NCI-H510A (cell line): ENCODE measurements at places on chromosomes 5 and 9.

- no peak for DNase-seq
Observed at GRCh38 chr5:27377626-27378025, 339.2 kb upstream of the CDH9 start.

DNA sequence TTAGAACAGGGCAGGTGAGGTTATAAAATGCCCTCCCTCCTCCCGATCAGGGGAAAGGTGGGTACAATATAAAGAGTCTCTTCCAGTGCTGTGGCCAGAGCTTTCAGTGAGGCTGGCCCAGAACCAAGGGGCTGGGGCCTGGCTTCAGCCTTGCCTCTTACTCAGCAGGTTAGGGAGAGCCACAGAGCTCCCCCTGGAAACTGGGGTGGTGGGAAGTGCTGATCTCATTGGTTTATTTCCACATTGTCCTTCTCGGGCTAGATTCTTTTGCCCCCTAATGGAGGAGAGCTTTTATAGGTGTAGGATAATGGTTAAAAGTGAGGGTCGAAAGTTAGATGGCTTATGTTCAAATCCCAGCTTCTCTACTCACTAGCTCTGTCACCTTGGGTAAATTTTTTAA, 186.7 kb upstream of the TBC1D2 start:
- DNase-seq: no peak

- DNase-seq: no peak
Observed at GRCh38 chr5:97141031-97141430, 1.4 kb downstream of the LIX1 start.

GRCh38 chr5:102753889-102754766, 977 bp upstream of the PAM start:
- DNase-seq: no peak

DNA sequence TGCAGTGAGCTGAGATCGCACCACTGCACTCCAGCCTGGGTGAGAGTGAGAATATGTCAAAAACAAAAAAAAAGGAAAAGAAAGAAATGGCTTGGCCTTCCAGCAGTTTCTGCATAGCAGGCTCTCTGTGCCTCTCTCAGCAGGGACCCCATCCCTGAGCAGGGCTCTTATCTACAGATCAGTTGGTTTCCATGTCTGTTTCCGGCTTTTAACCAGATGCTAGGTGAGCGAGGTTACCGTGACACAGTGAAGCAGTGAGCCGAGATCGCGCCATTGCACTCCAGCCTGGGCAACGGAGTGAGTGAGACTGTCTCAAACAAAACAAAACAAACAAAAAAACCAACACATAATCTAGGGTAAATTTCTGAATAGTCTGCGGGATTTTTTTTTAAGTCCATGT, 51.4 kb downstream of the COL5A1 start:
- no peak for DNase-seq

GRCh38 chr9:26779062-26779461, 113.5 kb downstream of the CAAP1 start:
- DNase-seq: no peak

DNA sequence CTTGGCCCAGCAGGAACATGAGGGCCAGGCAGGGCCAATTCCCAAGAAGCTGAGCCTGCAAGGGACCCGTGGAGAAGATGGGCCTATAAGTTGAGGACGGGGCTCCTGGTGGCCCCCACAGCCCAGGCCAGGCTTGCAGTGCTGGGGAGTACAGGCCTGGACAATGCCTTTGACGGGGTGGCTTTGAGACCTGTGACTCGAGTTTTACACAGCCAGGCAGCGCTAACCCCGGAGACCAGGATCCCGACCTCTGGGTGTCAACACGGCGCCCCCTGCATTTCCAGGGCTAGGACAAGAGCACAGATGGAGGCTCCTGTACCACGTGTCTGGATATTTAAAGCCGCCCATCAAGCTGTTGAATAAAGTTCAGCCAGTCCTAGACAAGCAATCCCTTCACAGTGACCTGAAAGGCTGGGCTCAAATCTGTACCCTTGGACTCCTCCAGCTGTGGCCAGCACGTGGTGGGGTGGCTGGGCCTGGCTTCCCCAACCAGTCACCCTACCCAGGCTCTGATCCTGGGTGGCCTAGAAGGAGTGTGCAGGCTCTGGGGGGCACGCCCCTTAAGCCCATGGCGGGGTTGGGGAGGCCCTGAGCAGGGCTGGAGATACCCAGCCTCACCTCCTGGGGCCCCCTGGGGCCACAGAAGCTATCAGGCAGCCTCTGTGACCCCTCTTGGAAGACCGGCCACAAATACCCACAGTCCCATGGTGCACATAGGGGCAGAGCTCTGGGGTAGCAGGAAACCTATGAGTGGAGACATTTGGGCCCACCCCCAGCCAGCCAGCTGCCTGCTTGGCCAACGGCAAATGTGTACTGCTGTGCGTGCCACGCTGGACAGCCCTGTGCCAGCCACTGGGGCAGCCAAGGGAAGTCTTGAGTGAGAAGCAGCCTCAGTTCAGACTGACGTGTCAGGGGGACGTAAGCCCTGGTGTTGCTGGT, 88.7 kb downstream of the NTNG2 start:
- no peak for DNase-seq

- no peak for DNase-seq
Observed at GRCh38 chr5:113103330-113103729, 126.7 kb downstream of the DCP2 start.

- no peak for DNase-seq
Observed at GRCh38 chr5:150397782-150398721, 14.7 kb downstream of the CD74 start.

- no peak for DNase-seq
Observed at GRCh38 chr9:114538241-114538640, 33.0 kb upstream of the WHRN start.
